ENCODE measurements at places on chromosomes 16 and 17.

- DNase-seq: no peak
Measured at GRCh38 chr17:78116411-78116810, 12.1 kb downstream of the TMC6 start.

DNA sequence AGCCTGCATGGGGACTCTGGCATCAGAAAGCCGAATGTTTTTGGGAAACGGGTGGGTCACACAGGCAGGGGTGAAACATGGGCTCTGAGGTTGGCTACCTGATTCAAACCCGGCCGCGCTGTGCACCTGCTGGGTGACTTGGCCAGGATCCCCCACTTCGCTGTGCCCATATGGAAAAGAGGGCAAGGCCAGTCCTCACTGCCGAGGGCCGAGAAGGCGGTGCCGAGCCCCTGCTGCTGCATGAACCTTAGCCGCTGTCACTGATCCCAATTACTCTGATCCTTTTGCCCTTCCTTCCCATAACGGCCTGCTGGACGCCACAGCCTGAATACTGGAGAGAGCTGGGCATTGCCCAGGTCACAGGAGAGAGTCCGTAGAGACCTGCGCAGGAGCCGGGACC, 17.7 kb downstream of the KDM8 start:
- DNase-seq: no peak

- no peak for DNase-seq
Measured at GRCh38 chr16:1972490-1972877, 631 bp downstream of the TBL3 start.

DNA sequence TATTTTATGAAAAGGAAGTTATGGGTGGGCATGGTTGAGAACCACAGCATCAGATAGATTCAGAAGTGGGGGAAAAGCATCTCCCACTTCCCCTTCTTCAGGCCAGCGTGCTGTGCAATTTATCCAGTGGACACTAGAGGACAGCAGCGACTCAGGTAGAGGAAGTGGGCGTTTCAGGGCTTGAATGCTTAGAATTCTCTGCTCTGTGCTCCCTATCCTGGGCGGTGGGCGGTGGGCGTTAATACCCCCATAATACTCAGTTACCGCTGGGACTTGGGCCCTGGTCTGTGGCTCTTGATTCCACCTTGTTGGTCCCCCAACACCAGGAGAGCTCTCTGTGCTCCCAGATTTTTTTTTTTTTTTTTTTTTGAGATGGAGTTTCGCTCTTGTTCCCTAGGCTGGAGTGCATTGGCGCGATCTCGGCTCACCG, 3.7 kb upstream of the LYZL6 start:
- no peak for DNase-seq

GRCh38 chr16:83912519-83913244, 13.8 kb downstream of the MLYCD start:
- DNase-seq: no peak

- no peak for DNase-seq
Measured at GRCh38 chr16:11462861-11463260, 117.6 kb downstream of the RMI2 start.

GRCh38 chr16:726438-727290, at the start of the genes CCDC78 and HAGHL:
TSS of gene CCDC78 (minus strand) at chr16:726443. CDS start at chr16:726367, 76 bp downstream.
TSS of gene HAGHL (plus strand) at chr16:727106. CDS start at chr16:727510, 404 bp downstream.
- no peak for DNase-seq

GRCh38 chr16:30357085-30357714, 2.1 kb upstream of the CD2BP2 start:
- DNase-seq: no peak

GRCh38 chr17:38464723-38465390, 36.6 kb downstream of the ARHGAP23 start:
- DNase-seq: peak; percentile 64

GRCh38 chr17:50182783-50183420, 17.1 kb downstream of the SGCA start:
- DNase-seq: no peak

- no peak for DNase-seq
Measured at GRCh38 chr16:64132190-64132589, 989.7 kb downstream of the CDH11 start.

DNA sequence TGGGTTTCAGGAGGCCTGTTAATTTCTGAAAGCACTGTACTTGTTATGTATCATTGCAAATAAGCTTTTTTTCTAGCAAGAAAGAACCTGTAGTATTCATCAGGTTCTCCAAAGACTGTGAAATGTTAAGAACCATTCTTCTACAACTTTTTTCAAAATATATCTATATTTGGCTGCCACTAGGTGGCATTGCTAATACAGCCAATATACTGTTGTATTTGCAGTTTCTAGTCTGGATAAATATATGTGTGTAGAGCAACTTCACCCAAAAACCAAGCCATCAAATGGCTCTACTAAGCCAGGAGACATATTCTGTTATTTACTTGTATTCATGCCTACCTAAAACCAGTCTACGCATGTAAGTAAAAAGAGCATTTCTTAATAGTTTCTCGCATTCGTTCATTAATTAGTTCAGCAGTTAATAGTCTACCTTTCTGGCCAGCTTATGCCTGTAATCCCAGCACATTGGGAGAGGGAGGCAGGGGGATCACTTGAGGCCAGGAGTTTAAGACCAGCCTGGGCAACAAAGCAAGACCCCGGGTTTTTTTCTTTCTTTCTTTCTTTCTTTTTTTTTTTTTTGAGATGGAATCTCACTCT, 39.5 kb downstream of the VMP1 start:
- no peak for DNase-seq

DNA sequence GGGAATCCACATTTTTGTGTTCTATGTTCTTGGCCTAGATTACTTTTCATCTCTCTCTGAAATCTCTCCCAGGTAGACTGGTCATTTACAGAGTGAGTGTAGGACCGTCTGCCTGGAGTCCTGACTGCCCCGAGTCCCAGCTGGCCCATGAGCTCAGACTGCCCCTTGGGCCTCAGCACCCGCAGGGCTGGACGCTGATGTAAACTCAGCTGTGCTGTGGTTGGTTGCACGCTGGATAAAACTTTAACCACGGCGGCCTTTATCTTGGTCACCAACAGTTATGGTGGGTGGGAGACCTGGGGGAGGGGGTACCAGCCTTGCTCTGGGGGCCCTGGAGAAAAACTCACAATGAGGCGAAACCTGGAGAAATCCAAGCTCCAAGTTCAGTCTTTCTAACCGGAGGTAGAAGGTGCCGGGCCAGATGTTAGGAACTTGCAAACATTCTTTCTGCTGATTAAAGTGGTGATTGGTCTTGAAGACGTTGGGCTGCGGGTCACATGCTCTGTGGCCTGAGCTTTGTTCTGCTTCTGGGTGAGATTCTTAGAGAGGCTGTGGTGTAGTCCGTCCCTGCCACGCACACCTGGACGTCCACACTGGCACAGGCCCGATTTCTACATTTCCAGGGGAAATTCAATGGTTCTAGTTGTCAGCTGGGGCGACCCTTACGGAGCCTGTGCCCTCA, 6.9 kb downstream of the METRNL start:
- no peak for DNase-seq

- no peak for DNase-seq
Measured at GRCh38 chr16:31274831-31275816, 15.3 kb downstream of the ITGAM start.

DNA sequence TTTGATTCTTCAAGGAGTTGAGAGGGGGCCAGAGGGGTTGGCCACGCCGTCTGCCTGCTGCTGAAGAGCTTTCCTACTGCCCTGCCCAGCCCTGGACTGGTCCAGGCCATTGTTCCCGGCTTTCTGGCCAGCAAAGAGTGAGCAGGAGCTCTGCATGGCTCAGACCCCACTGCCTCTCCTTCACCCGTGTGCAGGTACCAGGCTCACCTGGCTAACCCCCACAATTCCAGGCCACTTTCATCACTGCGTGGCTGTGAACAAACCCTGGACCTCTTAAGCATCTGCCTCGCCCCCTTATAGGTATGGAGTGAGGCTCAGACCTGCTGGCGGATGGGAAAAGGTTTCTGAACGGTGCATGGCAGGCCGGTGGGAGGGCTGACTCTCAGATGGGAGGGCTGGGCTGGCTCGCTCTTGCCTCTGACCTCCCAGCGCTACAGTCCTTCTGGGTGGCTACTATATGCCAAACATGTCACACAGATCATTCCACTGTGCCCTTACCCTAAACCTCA, 8.9 kb downstream of the ZNF319 start:
- DNase-seq: no peak

DNA sequence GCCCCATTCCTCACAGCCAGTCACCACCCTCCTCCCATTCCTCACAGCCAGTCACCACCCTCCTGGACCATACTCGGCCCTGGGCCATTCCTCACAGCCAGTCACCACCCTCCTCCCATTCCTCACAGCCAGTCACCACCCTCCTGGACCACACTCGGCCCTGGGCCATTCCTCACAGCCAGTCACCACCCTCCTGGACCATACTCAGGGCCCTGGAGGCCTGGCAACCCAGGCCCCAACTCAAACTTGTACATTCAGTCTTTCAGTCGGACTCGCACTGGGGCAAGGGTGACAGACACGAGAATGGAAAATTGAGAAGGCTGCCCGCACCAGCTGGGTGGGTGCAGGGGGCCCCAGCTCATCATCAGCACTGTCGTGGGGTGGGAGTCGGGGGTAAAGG, 30.4 kb upstream of the FOXK2 start:
- DNase-seq: no peak

GRCh38 chr16:51151961-51152663, 1.0 kb upstream of the SALL1 start:
- DNase-seq: no peak

GRCh38 chr16:19304750-19305149, 19.2 kb downstream of the CLEC19A start:
- no peak for DNase-seq
